Myocyte (in vitro differentiated cells): ENCODE measurements at places on chromosomes 3 and 15. TPM values are rescaled to one million over a fixed set of nuclear protein-coding genes. Genes with fewer than 3 reads are reported as not detected.

The ZNF35 gene
- total RNA-seq: 15.3 and 18.7 TPM in 2 replicates

The PRR23C gene
- total RNA-seq: not detected in 2 replicates

The LRRC2 gene
- 7.0 and 8.2 TPM in 2 replicates for total RNA-seq

GRCh38 chr3:134197681-134198261 lies 52.9 kb downstream of the RYK start:
- DNase-seq: peak; percentile 72

GRCh38 chr3:107612664-107613084 lies 89.9 kb downstream of the BBX start:
- no peak for DNase-seq

DNA sequence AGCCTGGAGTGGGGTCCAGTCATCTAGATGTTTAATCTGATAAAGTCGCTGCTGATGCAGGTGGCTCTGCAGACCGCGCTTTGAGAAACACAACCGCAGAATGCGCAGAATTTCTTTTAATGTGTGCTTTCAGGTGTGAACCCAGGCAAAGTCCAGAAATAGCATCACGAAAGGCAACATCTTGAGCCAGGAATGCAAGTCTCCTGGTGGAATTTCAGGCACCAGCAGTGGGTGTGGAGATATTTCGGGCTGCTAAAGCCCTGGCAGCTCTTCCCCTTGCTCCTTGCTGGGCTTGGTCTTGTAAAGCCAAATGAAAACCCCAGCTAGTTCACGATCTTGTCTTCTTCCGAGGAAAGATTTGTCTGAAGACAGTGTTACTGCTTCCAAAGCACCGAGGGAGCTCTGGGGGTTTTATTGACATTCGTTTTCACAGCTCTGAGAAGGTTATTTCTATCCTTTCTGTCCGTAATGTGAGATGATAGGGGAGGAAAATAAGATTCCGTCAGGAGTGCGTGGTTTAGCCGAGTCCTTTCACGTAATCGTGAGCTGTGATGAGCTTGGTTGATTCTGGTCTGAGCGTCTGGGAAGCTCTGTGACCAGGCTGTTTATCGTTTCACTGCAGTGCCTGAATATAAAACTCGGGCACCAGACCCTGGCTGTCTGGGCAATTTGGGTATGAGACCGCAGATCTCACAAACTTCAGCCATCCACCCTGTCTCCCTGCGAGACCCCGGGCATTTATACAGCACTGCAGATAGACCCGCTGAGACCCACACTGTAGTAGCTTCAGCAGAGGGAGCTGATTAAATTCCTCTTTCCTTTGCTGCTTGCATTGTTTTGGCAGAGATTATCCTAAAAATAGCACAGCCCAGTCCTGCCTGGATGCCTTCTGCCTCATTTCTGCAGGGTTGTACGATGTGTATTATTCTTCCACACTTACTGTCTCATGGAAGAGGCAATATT lies 67.0 kb upstream of the SLC25A26 start:
- peak; percentile 53 for DNase-seq

- no peak for DNase-seq
Observed at GRCh38 chr15:101275018-101275417, 2.3 kb downstream of the SELENOS start.

The ATP10A gene
- 0.62 and 1.2 TPM in 2 replicates for total RNA-seq

DNA sequence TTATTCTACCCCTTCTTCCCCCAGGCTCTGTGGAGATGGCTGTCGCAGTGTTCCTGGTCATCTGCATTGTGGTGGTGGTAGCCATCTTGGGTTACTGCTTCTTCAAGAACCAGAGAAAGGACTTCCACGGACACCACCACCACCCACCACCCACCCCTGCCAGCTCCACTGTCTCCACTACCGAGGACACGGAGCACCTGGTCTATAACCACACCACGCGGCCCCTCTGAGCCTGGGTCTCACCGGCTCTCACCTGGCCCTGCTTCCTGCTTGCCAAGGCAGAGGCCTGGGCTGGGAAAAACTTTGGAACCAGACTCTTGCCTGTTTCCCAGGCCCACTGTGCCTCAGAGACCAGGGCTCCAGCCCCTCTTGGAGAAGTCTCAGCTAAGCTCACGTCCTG lies 12.9 kb downstream of the SPINT1 start:
- DNase-seq: no peak

DNA sequence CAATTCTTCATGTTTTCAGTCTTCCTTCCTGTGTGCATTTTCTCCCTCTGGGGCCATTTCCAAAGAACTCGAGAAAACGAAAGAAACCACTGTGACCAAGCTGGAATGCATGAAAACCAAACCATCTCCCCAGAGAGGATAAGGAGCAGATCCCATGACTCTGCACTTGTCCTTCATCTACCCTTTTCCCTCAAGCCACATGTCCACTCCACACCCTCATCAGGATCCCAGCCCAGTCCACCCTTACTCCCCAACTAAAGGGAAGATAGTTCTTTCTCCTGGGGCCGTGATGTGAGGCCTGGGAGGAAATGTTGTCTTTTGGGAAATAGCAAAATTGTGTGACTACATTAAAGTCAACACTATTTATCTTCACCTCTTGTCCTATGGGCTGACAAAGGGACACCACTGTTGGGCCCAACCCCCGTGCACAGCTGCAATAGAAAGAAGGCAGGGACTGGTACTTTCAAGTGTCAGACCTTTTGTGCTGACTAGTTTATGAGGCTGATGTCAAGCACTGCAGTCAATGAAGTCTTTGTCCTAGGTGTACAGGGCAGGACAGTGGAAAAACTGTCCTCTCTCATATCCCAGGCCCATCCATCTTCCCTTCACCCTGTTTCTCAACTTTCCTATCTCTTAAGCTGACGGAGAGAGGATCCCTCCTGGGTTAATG lies 487.1 kb upstream of the NR2F2 start:
- DNase-seq: peak; percentile 88

DNA sequence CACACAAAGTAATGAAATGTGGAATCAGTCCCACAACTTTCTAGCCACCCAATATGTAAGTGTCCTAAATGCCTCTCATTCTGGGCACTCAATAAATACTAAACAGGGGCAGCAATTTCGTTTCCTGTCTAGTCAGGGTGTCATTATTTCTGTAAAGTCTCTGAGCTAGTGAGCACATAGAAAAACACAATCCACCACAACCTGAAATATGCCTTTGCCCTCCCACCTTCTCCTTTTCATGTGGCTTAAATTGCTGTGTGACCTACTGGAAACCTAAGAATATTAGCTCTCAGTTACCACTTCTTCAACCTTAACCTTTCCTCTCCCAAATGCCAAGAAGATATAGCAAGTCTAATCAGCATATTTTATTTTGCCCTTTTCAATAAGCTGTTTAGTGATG lies 456.3 kb upstream of the KCNMB2 start:
- DNase-seq: no peak

The GOLGA6A gene
- 0.16 TPM in 1 of 2 replicates, not detected in the other for total RNA-seq

- DNase-seq: peak; percentile 44
Observed at GRCh38 chr3:69324362-69325025, 61.4 kb downstream of the FRMD4B start.

DNA sequence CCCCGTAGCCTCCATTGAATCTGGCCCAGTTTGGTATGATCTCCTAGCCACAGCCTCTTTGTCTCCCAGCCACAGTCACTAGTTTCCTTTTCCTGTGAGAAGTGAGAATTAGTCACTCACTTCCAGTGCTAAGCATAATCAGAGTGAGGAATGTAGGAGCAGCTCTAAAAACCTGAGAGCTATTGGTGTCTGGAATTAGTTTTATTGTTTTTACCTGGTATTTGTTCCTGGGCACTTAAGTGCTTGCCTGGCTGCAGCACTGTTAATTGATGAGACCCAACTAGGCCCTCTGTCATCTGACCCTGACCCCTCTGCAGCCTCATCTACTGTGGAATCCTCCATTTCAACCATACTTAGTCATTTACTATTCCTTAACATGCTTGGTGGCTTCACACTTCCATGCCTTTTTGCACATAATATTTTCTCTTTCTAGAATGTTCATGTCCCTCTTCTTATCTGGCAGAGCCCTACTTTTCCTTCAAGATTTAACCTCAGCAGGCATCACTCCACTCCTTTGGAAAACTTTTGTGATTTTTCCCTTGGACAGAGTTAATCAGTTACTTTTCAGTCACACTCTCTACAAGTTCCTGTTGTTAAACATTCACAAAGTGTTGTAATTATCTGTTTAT lies 48.8 kb downstream of the PDE8A start:
- DNase-seq: peak; percentile 36

DNA sequence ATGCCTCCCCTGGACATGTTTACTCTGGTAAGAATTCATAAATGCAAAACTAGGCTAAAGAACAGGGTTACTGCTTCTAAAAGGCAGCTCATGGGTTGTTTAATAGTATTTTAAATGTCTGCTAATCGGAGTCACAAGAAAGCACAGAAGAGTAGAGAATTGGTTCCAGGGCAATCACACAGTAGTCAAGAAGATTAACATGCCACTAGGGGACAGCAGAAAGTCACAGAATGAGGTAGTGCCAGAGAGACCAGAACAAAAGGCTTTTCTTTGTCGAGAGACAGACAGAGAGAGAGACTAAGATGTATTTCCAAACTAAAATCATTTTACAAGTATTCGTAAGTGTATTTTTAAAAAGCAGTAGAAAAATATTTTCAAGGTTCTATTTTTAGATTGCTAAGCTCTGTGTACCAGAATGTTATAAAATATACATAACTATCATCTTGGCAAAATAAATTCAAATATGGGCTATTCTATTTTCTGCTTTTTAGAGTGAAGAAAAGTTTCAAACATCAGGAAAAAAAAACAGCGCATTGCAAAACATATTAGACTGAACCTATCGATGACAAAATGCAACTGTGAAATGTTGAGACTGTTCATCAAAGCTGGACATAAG lies 78.3 kb upstream of the CDIN1 start:
- DNase-seq: peak; percentile 80

- DNase-seq: no peak
Observed at GRCh38 chr15:59699810-59700431, 10.8 kb upstream of the BNIP2 start.

The SAMMSON gene
- total RNA-seq: 0.08 TPM in 1 of 2 replicates, not detected in the other

- no peak for DNase-seq
Observed at GRCh38 chr3:105513886-105514285, 147.2 kb downstream of the ALCAM start.

The CYP1A2 gene
- not detected in 2 replicates for total RNA-seq

The SLC27A2 gene
- not detected in 2 replicates for total RNA-seq

The APBA2 gene
- total RNA-seq: not detected in 2 replicates

GRCh38 chr3:16186086-16186485 lies 11.6 kb downstream of the GALNT15 start:
- DNase-seq: no peak

DNA sequence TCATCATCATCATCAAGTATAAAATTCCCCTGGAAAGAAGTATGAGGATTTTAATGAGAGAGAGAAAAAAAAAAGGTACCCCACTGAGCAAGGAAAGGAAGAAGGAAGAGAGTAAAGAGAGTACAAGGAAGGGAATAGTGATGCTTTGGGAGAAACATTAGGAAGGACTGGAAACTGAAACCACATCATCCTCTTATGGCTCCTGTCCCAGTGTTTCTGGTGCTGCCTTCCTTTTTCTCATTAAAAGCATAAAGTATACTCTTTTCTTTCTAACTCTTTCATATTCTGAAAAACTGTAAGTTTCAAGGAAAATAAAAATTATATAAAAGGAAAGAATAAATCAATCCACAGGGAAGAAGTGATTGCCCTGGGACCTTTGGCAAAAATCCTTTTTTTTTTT lies 616.4 kb upstream of the CBLB start:
- DNase-seq: peak; percentile 4

The AGTR1 gene
- total RNA-seq: 5.6 and 7.1 TPM in 2 replicates

The UTS2B gene
- total RNA-seq: 0.16 and 0.36 TPM in 2 replicates

- DNase-seq: no peak
Observed at GRCh38 chr3:148004331-148004730, 595.2 kb downstream of the ZIC1 start.

- no peak for DNase-seq
Observed at GRCh38 chr3:55823001-55823400, 335.9 kb upstream of the WNT5A start.

DNA sequence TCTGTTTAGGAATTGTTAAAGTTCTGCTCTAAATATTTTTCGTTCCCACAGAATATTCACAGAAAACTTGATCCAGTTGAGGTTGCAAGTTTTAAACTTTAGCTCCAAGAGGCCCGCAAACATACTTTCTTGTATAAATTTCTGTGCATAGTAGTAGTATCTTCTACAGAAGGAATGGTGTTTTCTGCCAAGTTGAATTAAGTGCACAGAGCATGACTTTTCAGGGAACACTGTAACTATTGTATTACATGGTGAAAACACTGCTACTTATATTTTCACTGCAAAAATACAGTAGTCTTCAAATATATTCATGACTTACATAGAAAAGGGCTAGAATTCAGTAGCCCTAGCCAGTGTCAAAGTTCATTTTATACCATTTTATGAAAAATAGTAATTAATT lies 67.0 kb downstream of the SUCNR1 start:
- no peak for DNase-seq

DNA sequence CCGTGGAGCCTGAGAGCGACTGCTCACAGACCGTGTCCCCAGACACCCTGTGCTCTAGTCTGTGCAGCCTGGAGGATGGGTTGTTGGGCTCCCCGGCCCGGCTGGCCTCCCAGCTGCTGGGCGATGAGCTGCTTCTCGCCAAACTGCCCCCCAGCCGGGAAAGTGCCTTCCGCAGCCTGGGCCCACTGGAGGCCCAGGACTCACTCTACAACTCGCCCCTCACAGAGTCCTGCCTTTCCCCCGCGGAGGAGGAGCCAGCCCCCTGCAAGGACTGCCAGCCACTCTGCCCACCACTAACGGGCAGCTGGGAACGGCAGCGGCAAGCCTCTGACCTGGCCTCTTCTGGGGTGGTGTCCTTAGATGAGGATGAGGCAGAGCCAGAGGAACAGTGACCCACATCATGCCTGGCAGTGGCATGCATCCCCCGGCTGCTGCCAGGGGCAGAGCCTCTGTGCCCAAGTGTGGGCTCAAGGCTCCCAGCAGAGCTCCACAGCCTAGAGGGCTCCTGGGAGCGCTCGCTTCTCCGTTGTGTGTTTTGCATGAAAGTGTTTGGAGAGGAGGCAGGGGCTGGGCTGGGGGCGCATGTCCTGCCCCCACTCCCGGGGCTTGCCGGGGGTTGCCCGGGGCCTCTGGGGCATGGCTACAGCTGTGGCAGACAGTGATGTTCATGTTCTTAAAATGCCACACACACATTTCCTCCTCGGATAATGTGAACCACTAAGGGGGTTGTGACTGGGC lies 7.3 kb downstream of the FAM131A start:
- no peak for DNase-seq

GRCh38 chr3:196340466-196340865 lies 2.3 kb upstream of the TM4SF19 start:
- no peak for DNase-seq

GRCh38 chr15:51227940-51228732 lies 110.3 kb downstream of the CYP19A1 start:
- DNase-seq: peak; percentile 95

- DNase-seq: no peak
Observed at GRCh38 chr3:25007974-25008658, 419.9 kb upstream of the RARB start.

The ACOX2 gene
- total RNA-seq: 0.16 and 0.91 TPM in 2 replicates

GRCh38 chr15:53434174-53434678 lies 325.2 kb downstream of the WDR72 start:
- no peak for DNase-seq

- DNase-seq: no peak
Observed at GRCh38 chr3:185270956-185271332, 17.1 kb upstream of the EHHADH start.

- DNase-seq: peak; percentile 22
Observed at GRCh38 chr3:94305835-94306611, 243.2 kb downstream of the NSUN3 start.

- DNase-seq: no peak
Observed at GRCh38 chr3:143182866-143183664, 63.5 kb downstream of the CHST2 start.

The PLA2G4D gene
- total RNA-seq: not detected in 2 replicates

- DNase-seq: peak; percentile 6
Observed at GRCh38 chr3:24929521-24929920, 434.9 kb upstream of the THRB start.
